H9 (cell line): ENCODE measurements at places on chromosomes 7 and 10. TPM values are rescaled to one million over a fixed set of nuclear protein-coding genes. Genes with fewer than 3 reads are reported as not detected.

Gene SLC13A1
- total RNA-seq, result not detected in 2 replicates

Gene PYROXD2
- total RNA-seq, result 2.1 and 5.3 TPM in 2 replicates

Gene ADCYAP1R1
- 7.4 and 8.9 TPM in 2 replicates for total RNA-seq

Gene ITIH5
- total RNA-seq, result 1.1 and 1.3 TPM in 2 replicates

Gene FAM13C
- 0.31 and 0.39 TPM in 2 replicates for total RNA-seq

Gene ABCB1
- 0.15 and 0.33 TPM in 2 replicates for total RNA-seq

Gene SPRN
- 0.42 TPM in 2 replicates for total RNA-seq

Gene BTBD16
- total RNA-seq, result not detected in 2 replicates

Gene ZNF33B
- 30.9 and 39.6 TPM in 2 replicates for total RNA-seq

Gene CNTNAP2
- total RNA-seq, result 64.5 and 64.8 TPM in 2 replicates

Gene MOGAT3
- total RNA-seq, result 0.11 and 0.15 TPM in 2 replicates

Gene CC2D2B
- total RNA-seq, result 0.59 and 0.72 TPM in 2 replicates

Gene DNAJC12
- total RNA-seq, result 0.85 and 0.90 TPM in 2 replicates

Gene ANXA8
- total RNA-seq, result 0.22 TPM in 2 replicates

Gene LIPF
- total RNA-seq, result not detected in 2 replicates

Gene ARHGEF35
- 18.6 and 19.2 TPM in 2 replicates for total RNA-seq

Gene CASD1
- 19.4 and 21.6 TPM in 2 replicates for total RNA-seq

Gene UNC5B
- total RNA-seq, result 28.4 and 29.7 TPM in 2 replicates
